NCI-H1694 treated with DMSO at 0.1 percent for 48 hours (cell line): ENCODE measurements at places on chromosomes 12 and 14.

- DNase-seq = peak; percentile 17
These were observed 17.0 kb upstream of the WNT5B start for GRCh38 chr12:1611803-1612572.

GRCh38 chr14:61653507-61653906, 41.8 kb upstream of the HIF1A start:
- peak; percentile 44 for DNase-seq

- DNase-seq = no peak
These were observed 207.9 kb downstream of the SYNE2 start for GRCh38 chr14:64060648-64061096.

GRCh38 chr14:95265106-95266094, 54.3 kb downstream of the CLMN start:
- DNase-seq = peak; percentile 93

DNA sequence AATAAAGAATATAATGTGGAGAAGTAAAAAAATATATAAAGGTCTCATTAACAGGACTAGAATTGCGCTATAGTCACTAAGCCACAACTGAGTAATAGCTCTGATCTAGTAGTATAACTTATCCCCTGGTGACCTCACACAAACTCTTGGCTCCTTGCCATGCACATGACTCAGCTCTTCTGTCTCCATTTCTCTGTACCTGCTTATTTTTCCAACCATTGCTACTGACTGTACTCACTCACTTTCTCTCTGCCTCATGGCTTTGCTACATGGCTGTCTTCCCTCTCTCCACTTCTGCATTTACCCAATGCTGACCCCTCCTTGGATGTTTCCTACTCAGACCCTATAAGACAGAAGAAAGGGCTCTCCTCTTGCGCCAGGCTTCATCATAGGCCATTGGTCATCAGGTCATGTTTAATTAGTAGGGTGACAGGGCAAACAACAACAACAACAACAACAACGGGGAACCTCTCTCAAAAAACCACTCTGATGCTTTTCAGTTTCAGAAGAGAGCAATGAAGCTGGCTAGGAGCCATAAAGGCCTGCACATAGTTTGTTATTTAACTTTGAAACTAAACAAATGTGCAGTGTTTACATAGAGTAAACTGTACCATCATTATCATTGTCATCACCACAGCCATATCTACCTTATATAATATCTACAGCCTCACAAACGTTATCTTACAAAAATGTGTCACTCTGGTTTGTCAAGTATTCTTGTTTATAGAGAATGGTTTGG, 25.6 kb upstream of the KRAS start:
- no peak for DNase-seq

DNA sequence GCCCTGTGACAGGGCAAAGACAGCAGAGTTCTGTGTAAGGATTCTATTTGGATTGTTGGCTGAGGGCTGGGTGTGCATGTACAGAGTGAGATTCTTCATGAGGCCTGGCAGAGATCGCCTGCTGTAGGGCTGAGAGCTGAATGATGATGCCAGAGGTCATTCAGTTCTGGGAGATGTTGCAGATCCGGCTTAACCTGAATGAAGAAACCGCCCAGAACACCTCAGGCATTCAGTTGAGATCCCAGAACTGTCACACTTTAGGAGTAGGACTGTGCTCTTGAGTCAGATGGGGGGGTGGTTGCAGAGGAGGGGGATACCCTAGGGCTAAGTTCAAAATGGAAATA, 5.8 kb upstream of the EVL start:
- no peak for DNase-seq

GRCh38 chr12:132723015-132723763, 12.5 kb downstream of the PGAM5 start:
- DNase-seq = no peak

DNA sequence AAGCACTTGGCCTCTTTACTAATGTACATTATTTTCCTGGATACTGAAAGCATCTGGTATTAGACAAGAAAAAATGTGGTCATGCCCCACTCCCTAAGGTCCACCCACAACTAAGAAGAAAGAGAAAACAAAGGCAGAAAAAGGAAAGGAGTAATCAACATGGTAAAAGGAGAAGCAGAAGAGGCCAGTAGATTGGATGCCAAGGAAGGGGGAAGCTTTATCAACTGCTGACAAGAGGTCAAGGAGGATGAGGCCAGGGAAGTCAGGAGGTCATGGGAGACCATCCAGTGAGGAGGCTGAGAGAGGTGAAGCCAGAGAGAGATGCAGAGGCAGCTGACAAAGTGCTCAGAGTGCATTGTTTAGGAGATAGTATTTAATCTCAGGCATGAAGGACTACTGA, 383.5 kb downstream of the ZFP36L1 start:
- DNase-seq = no peak

DNA sequence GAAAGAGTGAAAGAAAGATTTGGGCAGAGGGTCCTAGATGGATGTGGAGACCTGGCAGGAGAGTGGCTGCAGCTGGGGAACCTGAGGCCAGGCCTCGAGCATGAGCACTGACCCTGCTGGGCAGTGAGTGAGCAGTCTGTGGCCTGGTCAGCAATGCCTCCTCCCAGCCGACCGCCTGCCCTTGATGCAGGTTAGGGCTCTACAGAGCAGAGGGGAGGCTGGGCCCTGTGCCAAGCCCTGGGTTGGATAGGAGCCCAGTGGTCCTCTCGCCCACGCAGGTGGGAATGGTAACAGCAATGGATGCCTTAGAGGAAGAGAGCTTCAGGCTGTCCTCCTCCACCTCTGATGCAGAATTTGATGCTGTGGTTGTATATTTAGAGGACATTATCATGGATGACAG, 59.8 kb downstream of the RAB35 start:
- no peak for DNase-seq

GRCh38 chr12:11075642-11076041, 13.5 kb upstream of the TAS2R46 start:
- no peak for DNase-seq

- no peak for DNase-seq
These were observed 154.3 kb downstream of the RMST start for GRCh38 chr12:97616946-97617345.

DNA sequence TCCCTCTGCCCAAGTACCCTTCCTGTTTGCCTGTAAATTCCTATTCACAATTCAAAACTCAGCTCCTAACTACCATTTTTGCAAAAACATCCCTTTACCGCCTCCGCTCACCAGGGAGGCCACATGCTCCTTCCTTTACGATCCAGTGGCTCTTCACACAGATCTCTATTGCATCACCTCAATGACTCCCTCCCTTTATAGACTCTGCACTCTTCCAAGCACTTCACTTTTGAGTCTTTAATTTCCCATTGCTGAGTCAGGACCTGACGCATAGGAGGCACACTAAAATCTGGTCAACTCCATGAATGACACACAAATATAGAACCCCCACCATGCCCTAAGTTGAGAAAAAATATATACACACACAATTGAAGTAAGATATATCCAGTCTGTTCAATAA, 45.9 kb downstream of the PPP1R13B start:
- DNase-seq = no peak

GRCh38 chr14:78690836-78691235, 520.7 kb downstream of the NRXN3 start:
- DNase-seq = no peak

- no peak for DNase-seq
These were observed 303.4 kb downstream of the APAF1 start for GRCh38 chr12:98948343-98948949.

GRCh38 chr14:35202195-35202594, 79.8 kb downstream of the PRORP start:
- DNase-seq = no peak

DNA sequence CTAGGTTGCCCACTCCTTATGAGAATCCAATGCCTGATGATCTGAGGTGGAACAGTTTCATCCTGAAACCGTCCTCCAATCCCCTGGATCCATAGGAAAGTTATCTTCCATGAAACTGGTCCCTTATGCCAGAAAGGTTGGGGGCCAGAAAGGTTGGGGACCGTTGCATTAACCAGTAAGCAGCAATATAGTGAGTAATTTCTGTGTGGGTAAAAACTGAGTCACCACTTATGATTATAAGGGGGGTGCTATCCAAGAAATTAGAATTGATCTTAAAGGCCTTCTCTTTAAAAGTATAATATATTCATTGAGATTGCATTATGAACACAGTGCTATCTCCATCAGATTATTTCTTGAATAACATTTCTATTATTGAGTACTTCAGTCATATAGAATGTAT, 97.2 kb downstream of the PCNX1 start:
- no peak for DNase-seq

GRCh38 chr14:61632807-61633206, 62.5 kb upstream of the HIF1A start:
- DNase-seq = peak; percentile 70

DNA sequence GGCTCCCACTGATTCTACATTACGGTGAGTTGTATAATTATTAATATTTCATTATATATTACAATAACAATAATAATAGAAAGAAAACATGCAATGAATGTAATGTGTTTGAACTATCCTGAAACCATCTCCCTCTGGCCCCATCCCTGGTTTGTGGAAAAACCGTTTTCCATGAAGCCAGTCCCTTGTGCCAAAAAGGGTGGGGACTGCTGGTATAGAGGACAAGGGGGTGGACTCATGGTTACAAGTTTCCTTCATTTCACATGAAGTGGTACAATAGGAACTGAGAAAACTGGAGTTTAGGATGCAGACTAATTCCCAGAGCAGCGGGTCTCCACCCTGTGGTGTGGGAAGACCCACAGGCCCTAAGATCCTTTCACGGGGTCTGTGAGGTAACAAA, 3.0 kb upstream of the C1RL start:
- no peak for DNase-seq

- no peak for DNase-seq
These were observed 23.7 kb downstream of the UBE2N start for GRCh38 chr12:93417967-93418480.

DNA sequence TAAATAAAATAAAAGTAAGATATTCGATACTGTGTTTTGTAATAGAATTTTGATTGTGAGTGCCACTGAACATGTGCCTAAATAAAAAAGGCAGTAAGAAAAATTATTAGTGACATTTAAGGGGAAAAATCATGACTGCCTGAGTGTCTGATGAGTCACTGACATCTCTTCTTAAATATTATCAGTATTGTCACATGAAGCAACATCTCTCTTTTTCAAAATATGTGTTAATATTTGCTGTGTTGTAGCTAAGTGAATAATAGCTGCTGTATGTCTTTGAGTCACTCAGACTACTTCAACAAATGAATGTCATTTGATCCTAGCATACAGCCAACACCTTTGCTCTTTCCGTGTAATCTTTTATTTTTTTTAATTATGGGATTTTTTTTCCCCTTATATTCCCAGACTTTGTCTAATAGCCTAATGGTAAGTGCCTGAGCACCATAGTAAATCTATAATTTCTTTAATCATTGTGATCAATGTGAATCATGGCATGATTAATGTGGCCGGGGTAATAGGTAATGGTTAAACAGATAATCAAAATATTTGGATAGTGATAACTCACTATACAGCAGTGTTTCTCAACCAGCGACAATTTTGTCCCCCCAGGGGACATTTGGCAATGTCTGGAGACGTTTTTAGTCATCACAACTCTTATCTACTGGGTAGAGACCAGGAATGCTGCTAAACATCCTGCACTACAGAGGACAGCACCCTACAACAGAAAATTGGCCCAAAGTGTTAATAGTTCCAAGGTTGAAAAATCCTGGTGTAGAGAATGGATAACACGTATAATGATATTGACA, 11.7 kb upstream of the OTX2 start:
- DNase-seq = no peak

DNA sequence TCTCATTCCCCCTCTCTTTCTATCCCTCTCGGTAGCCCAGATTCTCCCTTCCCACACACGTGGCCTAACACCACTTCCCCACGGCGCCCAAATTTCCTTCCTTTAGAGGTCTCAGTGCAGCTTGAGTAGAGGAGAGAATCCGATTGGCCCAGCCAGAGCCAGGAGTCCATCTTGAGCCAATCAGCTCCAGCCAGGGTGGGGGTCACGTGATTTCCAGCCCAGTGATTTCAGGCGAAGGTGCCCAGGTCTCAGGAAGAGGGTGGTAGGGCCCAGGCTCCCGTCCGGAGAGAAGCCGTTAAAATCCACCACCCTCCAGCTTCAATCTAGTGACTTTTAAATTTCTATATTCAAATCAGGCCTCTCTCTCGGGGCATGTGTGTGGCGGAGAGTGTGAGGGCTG, 45.2 kb upstream of the MYL2 start:
- DNase-seq = no peak

DNA sequence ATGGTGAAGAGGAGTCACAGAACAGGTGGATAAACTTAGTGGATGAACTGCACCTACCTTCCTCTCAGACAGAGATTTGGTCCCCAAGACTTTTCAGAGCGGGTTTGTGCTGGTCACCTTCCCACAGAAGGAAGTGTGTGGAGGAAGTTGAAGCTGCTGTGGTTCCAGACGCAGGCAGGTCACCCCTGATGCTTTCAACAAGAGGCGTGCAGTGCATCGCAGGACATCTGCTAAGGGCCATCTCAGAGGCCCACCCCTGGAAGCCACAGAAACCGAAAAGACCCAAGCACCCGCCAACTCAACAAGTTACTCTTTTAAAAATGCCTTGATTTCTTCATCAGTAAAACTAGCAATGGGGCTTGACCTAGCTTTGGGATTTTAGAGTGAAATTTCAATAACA, 1.0 kb upstream of the GPX2 start:
- DNase-seq = no peak

- DNase-seq = no peak
These were observed 24.7 kb downstream of the RNF34 start for GRCh38 chr12:121424624-121424975.

- DNase-seq = no peak
These were observed 6.4 kb upstream of the TC2N start for GRCh38 chr14:91873471-91874415.

DNA sequence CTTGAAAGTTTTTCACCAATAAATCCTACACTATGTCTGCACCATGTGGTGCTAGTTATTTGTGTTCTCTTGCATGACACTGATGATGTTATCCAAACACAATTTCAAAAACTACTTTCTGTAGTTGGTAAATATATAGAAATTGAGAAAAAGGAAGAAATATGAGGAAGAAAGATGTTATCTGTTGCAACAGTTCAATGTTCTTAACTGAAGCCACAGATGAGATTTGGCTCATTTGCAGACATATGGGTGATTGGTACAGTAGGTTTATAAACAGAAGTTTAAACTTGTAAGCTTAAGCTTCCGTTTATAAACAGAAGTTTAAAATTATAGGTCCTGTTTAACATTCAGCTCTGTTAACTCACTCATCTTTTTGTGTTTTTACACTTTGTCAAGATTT, at the start of gene CLEC12A:
CLEC12A (plus strand) TSS at position 229 of the 400 bp plus-strand sequence. CDS start 188 bp downstream, outside the sequence.
- no peak for DNase-seq

GRCh38 chr12:99154216-99154982, 493.2 kb upstream of the GARIN6 start:
- DNase-seq = no peak

DNA sequence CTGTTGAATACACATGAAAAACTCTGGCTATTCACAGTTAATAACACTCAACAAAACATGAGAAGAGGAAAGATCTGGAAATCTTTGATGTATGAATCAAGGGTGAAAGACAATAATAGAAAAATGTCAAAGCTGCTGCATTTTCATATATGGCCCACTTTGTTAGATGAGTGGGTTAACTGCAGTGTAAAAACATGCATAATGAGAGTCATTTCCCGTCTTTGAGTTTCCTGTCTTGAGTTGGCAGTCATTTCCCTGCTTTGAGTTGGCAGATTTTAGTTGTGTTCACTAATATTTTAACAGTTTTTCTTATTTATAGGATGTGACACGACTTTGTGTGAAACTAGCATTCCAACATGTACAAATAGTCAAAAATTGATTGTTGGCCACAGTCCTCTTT, 87.9 kb upstream of the PTPRQ start:
- DNase-seq = no peak
